HT1080 (cell line): ENCODE measurements at places on chromosomes 6 and 20. TPM values are rescaled to one million over a fixed set of nuclear protein-coding genes. Genes with fewer than 3 reads are reported as not detected.
A peak's percentile ranks its signal among the peaks of the same experiment; 100 is the strongest.

Gene SIRPB2
- total RNA-seq, result not detected in 2 replicates

Gene HUS1B
- 0.63 and 1.5 TPM in 2 replicates for total RNA-seq

Gene NMBR
- total RNA-seq, result not detected in 2 replicates

- DNase-seq, result no peak
These were observed 30.1 kb downstream of the REPS1 start for GRCh38 chr6:138957903-138958302.

- DNase-seq, result no peak
These were observed 122.4 kb downstream of the IPCEF1 start for GRCh38 chr6:154234019-154234772.

DNA sequence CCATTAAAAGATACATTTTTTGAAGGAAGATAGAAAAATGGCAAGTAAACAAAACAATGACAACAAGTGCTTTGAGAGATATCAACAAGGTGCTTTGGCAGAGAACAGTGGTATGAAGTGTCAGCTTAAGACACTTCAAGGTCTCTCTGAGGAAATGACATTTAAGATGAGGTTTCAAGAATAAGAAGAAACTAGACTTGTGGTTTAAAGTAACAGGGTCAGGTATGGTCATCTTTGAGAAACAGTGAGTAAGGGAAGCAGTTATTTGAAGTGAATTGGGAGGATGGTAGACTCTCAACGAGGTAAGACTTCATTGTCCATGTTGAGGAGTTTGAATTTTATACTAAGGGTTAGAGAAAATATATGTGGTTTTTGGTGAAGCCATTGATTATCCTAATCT lies 77.8 kb downstream of the SYCP2L start:
- DNase-seq, result no peak

Gene PACSIN1
- total RNA-seq, result not detected in 2 replicates

GRCh38 chr6:1917626-1918371 lies 308.1 kb downstream of the FOXC1 start:
- peak; percentile 98 for DNase-seq
